Lower leg skin (tissue), 4 donors: ENCODE measurements at places on chromosomes 16 and 17. TPM values are rescaled to one million over a fixed set of nuclear protein-coding genes. Genes with fewer than 3 reads are reported as not detected.

DNA sequence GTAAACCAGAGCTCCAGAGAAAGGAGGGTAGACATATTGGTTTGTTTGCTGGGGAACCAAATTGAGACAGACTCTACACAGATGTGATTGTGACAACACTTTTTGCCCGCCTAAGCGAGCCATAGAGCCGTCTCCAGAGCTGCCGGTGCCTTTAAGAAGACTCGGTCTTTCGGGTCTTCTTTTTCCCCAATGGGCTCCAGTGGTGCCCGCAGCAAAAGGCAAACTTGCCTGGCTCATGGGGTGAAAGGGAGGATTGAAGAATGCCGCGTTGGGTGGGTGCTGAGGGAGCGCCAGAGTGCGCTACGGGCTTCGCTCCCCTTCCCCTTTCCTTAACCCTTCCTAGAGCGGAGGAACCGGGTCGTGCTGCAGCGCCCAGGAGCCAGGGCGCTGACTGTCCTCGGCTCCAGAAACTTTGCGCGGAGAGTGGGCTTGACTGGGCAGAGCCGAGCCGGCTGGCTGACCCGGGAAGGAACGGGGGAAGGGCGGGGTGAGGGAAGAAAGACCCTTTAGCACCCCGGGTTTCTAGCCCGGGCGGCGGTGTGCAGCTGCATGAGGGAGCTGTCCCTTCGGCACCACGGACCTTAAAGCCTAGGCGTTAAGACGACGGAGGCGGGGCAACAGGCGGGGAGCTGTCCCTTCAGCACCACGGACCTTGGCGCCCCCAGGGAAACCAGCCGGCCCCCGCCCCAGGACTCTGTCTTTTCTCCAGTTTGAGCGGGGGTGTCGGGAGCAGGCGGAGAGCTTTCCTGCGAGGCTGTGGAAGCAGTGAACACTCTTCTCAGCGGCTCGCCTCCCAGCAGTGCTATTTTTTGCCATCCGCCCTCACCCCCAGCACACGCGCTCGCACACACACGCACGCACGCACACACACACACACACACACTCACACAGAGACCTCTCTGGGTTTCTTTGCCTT, at the start of gene CACNG3:
Gene CACNG3 (plus strand): TSS at position 880 of the 916 bp plus-strand sequence. CDS start 420 bp downstream, outside the sequence.
- no peak for DNase-seq

- DNase-seq: no peak
Observed at GRCh38 chr17:27438348-27438998, 17.8 kb upstream of the KSR1 start.

GRCh38 chr17:2406903-2407790, 6.3 kb upstream of the MNT start:
- DNase-seq: peak; percentile 71

- DNase-seq: no peak
Observed at GRCh38 chr16:56246051-56246817, 54.9 kb downstream of the GNAO1 start.

- DNase-seq: no peak
Observed at GRCh38 chr17:55117164-55117563, 147.6 kb upstream of the HLF start.

GRCh38 chr17:67689534-67690177, 28.1 kb upstream of the NOL11 start:
- peak; percentile 51 for DNase-seq

DNA sequence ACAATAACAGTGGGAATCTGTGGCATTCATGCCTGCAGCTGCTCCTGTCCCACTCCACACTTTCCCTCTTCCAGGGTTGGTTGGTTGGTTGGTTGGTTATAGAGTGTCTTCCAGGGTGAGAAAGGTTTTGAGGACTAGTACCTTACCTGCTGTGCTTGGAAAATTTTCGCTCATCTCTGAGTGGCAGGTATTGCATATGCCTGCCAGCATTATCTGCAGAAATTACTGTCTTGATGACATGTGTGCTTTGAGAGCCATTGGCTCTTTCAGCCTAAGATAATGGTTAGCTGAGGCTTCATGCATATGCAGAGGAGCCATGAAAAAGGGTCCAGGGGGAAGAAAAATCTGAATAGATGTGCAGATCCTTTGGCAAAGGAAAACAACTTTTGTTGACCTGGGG, 131.8 kb downstream of the BCAS3 start:
- DNase-seq: no peak

- DNase-seq: no peak
Observed at GRCh38 chr17:28327709-28328108, 7.6 kb downstream of the IFT20 start.

DNA sequence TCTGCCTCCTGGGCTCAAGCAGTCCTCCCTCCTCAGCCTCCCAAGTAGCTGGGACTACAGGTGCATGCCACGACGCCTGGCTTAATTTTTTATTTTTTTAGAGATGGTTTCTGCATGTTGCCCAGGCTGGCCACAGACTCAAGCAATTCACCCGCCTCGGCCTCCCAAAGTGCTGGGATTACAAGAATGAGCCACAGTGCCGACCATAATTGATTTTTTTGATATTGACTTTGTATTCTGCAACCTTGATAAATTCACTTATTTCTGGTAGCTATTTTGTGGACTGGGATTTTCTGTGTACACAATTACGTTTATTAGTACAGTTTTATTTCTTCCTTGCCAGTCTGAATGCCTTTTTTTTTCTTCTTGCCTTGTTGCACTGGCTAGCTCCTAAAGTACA, 30.0 kb downstream of the TAOK1 start:
- no peak for DNase-seq

GRCh38 chr16:71203631-71204030, 26.9 kb downstream of the HYDIN start:
- no peak for DNase-seq

DNA sequence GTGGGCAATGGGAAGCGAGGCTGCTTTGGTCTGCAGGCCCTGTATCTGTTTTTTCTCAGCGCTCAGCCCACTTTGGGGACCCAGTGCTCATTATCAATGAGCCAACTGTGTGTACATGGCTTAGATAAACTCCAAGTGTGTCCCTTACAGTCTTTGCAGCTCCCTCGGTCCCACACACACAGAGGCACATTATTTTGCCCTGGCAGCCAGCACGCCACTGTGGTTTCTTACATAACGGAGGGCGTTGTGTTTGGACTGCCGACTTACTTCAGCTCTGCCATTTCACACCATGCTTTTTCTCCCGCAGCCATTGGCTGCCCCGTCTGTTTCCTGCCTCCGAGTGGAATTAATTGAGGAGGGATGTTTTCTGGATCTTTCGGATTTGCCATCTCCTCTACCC, 56.5 kb upstream of the CLEC18A start:
- DNase-seq: no peak

DNA sequence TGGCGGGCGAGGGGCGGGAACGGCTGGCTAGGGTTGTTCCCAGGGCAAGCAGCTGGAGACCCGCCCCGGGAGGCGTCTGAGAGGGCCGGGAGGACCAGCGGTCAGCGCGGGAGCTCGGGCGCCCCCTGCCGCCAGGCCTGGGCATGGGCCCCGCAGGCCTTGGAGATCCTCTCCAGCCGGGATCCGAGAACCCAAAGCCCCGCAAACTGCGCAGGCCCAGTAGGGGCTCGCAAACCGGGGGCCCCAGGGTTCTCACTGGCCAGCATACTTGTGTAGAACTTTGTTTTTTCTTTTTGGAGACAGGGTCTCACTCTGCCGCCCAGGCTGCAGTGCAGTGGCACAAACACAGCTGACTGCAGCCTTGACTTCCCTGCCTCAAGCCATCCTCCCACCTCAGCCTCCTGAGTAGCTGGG, 20.8 kb upstream of the ZNF423 start:
- DNase-seq: no peak

GRCh38 chr17:27486741-27487140, 30.5 kb downstream of the KSR1 start:
- no peak for DNase-seq

DNA sequence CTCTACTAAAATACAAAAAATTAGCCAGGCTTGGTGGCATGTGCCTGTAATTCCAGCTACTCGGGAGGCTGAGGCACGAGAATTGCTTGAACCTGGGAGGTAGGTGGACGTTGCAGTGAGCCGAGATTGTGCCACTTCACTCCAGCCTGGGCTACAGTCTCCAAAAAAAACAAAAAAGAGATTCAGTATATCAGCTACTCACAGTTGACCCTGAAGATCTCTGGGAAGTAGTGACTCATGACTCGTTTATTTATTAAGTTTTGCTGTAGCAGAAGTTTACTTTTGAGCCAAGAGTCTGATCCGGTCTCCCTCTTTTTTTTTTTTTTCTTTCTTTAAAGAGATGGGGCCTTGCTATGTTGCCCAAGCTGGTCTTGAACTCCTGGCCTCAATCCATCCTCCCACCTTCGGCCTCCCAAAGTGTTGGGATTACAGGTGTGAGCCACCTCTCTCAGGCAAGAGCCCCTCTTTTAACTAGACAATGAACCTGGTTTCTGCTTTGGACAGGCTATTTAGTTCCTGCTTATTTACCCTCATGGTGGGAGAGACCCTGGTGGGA, 4.4 kb downstream of the MVP start:
- no peak for DNase-seq

- peak; percentile 28 for DNase-seq
Observed at GRCh38 chr17:68981288-68981687, 26.1 kb upstream of the ABCA8 start.

GRCh38 chr16:57192146-57192545, 6.0 kb downstream of the RSPRY1 start:
- no peak for DNase-seq

DNA sequence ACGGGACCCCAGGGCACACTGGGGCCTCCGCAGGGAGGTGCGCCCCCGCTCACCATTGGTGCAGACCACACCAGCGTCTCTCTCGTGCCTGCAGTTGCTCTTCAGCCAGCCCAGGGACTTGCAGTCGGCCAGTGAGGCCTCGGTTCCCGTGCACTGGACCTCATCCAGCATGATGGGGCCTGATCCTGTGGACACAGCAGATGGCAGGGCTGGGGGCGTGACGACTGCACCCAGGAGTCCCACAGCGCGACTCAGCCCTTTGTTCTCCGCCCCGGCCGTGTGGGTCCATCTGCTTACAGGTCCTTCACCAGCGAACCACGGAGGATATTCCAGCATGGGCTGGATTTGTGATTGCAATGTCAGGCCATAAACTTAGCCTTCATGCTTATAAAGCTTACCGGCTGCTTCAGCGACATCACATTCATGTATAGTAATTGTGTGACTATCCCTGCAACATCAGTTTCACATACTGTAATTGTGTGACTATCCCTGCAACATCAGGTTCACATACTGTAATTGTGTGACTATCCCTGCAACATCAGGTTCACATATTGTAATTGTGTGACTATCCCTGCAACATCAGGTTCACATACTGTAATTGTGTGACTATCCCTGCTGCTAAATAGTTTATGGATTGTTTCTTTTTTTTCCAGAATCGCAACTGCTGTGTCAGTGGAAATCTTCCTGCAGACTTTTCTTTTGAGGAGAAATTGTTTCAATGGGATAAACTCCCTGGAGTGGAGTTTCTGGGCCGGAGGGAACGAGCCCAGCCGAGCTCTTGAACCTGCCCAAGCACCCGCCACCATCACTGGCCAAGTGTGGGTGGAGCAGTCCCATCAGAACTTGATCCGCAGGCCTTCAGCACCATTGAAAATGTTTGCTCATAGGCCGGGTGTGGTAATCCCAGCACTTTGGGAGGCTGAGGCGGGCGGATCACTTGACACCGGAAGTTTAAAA, 4.8 kb downstream of the LGALS3BP start:
- peak; percentile 96 for DNase-seq

- DNase-seq: no peak
Observed at GRCh38 chr16:253833-254232, 19.2 kb downstream of the FAM234A start.

- DNase-seq: peak; percentile 23
Observed at GRCh38 chr17:36495076-36495578, 8.6 kb downstream of the ZNHIT3 start.

- DNase-seq: no peak
Observed at GRCh38 chr16:56048425-56049105, 142.7 kb upstream of the GNAO1 start.

- DNase-seq: no peak
Observed at GRCh38 chr16:69514356-69514755, 51.4 kb upstream of the NFAT5 start.

MMP28 gene
- total RNA-seq: 68.5 TPM

TBC1D3E gene
- not detected for total RNA-seq

TMEM219 gene
- total RNA-seq: 127 TPM

PRKCA gene
- total RNA-seq: 10.8 TPM
